Endothelial cell of umbilical vein (primary cell): ENCODE measurements at places on chromosomes 11 and 22. TPM values are rescaled to one million over a fixed set of nuclear protein-coding genes. Genes with fewer than 3 reads are reported as not detected.
A peak's percentile ranks its signal among the peaks of the same experiment; 100 is the strongest.

EIF3D gene
- 374 and 413 TPM in 2 replicates for polyA plus RNA-seq

- DNase-seq = peak; percentile 33
Measured at GRCh38 chr11:111718859-111719258, 47.3 kb downstream of the PPP2R1B start.

TMEM135 gene
- 12.3 and 17.9 TPM in 2 replicates for polyA plus RNA-seq

IGSF9B gene
- polyA plus RNA-seq = 0.06 and 0.18 TPM in 2 replicates
